ENCODE measurements at places on chromosomes 2 and 18. TPM values are rescaled to one million over a fixed set of nuclear protein-coding genes. Genes with fewer than 3 reads are reported as not detected.

The TEX44 gene
- total RNA-seq: not detected

The REG3A gene
- not detected for total RNA-seq

DNA sequence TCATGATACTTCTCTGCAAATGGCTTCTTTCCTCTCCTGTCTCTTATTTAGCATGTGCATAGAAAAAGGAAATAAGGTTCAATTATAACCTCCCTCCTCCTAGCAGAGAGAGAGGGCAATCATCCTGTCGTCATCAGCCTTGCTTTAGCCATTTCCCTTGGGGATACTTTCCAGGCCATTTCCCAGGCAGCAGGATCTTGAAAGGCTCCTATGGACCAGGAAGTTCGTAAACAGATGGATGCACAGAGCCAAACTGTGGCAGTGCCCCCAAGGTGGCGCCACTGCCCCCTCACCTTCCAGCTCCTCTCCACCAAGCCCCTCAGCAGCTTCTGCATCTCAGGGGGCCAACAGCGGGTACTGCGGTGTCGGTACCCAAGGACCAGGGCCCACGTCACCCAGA is 157.4 kb downstream of the DTNA start:
- no peaks in the 10 kb centered on the region for H3K4me1 ChIP-seq
- H3K27ac ChIP-seq: no peak overlapping the region
- no peak overlapping the region for H3K4me3 ChIP-seq
- no peaks in the 10 kb centered on the region for H3K36me3 ChIP-seq
- H3K27me3 ChIP-seq: no peaks in the 10 kb centered on the region

DNA sequence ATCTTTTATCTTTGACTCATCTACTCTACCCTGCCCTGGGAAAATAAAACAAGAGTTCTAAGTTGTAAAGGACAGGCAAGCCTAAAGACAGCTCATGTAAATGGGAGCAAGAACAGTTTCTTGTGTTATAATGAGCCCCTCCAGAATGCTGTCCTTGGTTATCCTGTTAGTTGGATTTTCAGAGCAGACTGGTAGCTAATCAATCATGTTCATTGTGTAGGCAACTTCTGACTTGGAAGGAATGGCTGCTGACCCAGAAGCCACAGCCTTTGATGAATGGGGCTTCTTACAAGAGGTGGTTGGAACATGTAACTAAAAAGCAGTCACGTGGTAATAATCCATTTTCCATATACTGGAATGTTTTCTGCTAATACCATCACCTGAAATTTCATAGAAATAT is 254.2 kb downstream of the AGPS start:
- no peaks in the 10 kb centered on the region for H3K36me3 ChIP-seq
- no peak for DNase-seq
- peaks cover 11% of the 10 kb centered on the region for H3K27me3 ChIP-seq
- H3K4me3 ChIP-seq: no peak overlapping the region

GRCh38 chr18:76456018-76456750 is 38.9 kb downstream of the ZNF516 start:
- DNase-seq: no peak
- H3K4me1 ChIP-seq: peaks cover 12% of the 10 kb centered on the region
- no peak overlapping the region for H3K27ac ChIP-seq
- no peaks in the 10 kb centered on the region for H3K36me3 ChIP-seq
- no peak overlapping the region for H3K4me3 ChIP-seq
